ENCODE measurements at places on chromosomes 3 and 15.

- no peak for DNase-seq
Measured at GRCh38 chr3:185792955-185793354, 31.9 kb downstream of the IGF2BP2 start.

GRCh38 chr3:36784138-36784635, 19.8 kb upstream of the DCLK3 start:
- DNase-seq: no peak

- DNase-seq: no peak
Measured at GRCh38 chr3:130537673-130538304, 20.8 kb downstream of the COL6A6 start.

DNA sequence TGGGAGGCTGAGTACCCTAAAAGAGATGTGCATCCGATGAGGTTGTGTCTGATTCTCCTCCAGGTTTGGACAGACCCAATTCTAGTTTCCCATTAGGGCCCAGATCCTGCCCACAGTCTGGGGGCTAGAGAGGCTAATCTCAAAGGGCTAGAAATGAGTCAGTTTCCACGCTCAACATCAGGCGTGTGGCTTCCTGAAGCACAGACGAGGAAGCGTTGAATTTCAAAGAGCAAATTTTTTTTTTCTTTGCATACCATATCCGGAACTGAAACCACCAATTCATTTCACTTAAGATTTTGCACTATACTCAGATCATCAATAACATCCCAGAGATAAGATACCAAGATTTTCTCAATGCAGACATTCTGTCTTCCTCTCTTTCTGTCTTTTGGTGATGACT, 173.8 kb upstream of the BCL6 start:
- DNase-seq: peak; percentile 46

DNA sequence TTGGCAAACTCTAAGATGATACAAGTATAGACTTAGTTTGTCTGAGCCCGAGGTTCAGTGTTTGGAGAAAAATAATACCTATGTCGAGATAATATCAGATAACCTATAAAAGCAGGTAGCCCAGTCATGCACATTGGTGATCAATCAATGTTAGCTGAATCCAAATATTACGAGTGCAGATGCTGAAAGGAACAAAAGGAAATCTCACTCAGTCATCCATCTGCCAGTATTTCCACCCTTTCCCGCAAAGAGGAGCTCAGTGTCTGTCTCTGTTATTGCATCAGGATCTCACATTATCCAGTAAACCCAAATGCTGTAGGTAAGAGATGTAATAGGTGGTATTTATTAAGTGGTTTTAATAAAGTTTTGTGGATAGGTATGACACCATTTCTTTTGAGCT, 251.2 kb upstream of the CTDSPL start:
- no peak for DNase-seq

- DNase-seq: no peak
Measured at GRCh38 chr15:22956257-22956977, 23.8 kb downstream of the CYFIP1 start.

GRCh38 chr15:96150254-96150653, 180.2 kb upstream of the NR2F2 start:
- no peak for DNase-seq

GRCh38 chr3:42443292-42443691, 32.9 kb upstream of the LYZL4 start:
- no peak for DNase-seq

GRCh38 chr15:80915472-80915871, 74.1 kb downstream of the MESD start:
- DNase-seq: no peak

DNA sequence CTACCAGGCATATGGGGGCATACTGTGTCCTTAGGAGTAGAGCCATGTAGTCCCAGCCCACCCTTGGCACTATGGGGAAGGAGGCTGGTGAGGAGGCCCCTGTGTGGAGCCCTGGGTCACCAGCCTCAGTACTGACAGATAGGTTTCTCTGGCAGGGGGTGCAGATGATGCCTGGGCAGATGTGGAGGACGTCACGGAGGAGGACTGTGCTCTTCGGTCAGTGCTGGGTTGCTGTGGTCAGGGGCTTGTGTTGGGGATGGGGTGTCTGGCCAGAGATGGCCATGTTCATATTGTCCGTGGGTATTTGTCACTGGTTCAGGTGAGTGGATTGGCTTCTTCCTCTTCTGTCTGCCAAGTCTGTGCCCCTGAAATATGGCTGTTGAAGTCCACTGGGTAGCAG, 20.0 kb downstream of the MTMR14 start:
- DNase-seq: no peak
